ENCODE measurements at places on chromosomes 1 and 21.

DNA sequence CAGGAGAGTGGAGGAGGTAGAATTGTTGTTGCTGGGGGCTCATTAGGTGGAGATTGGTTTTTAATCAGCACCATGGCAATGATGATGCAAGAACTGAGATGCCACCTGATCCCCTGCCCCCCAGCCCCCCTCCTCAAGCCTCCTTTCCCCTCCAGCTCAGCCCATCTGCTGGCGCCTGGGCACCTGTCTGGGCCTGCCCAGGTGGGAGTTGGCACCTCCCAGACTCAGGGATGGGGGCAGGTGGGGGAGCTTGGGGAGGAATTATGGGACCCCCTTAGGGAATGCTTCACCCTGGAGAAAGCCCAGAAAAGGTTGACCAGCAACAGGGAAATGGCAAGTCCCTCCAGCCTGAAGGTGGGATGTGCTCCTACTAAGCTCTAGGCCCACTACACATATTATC lies 1.5 kb upstream of the NHLH1 start:
- DNase-seq = no peak

GRCh38 chr1:116529199-116529631 lies 41.6 kb downstream of the CD58 start:
- no peak for DNase-seq

DNA sequence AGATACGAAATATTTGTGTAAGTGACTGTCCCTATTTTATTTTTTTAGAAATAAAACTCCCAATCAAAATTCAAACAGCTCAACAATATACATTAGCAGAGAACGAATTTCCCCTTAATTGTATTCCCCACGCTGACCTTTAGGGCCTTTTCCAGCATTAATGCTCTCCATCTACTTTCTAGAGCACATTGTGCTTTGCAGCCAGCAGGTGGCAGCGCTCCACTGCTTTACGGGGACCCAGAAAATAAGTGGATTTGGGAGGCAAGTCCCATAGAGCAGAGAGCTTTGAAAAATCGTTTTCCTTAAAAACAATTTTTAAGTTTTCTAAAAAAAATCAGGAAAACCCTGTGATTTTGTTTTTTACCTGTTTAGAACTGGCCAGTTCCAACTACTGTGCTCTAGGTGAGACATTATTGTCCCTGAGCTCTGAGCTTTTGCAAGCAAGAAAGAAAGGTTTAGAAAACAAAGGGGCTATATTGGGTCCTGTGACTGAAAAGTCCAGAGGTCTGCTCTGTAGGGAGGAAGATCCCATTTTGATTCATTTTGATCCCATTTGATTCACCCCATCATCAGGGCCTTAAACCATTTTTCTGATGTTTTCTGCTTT lies 144.4 kb upstream of the ZNF644 start:
- peak; percentile 49 for DNase-seq

DNA sequence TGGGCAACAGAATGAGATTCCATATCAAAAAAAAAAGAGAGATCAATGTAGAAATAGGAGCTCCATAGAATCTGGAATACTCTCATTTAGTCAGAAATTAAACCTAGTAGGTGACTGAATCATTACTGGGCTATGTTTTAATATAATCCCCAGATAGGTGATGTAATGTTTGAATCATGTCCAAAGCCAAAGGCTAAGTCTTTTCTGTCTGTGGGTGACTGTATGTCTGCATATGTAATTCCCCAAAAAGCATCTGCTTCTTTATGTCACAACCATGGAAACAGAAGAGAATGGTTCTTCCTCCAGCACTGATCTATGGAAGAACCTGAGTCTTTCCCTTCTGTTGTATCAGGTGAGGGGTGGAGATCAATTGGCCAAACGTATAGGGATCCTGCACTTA lies 5.8 kb downstream of the LAMC2 start:
- no peak for DNase-seq

DNA sequence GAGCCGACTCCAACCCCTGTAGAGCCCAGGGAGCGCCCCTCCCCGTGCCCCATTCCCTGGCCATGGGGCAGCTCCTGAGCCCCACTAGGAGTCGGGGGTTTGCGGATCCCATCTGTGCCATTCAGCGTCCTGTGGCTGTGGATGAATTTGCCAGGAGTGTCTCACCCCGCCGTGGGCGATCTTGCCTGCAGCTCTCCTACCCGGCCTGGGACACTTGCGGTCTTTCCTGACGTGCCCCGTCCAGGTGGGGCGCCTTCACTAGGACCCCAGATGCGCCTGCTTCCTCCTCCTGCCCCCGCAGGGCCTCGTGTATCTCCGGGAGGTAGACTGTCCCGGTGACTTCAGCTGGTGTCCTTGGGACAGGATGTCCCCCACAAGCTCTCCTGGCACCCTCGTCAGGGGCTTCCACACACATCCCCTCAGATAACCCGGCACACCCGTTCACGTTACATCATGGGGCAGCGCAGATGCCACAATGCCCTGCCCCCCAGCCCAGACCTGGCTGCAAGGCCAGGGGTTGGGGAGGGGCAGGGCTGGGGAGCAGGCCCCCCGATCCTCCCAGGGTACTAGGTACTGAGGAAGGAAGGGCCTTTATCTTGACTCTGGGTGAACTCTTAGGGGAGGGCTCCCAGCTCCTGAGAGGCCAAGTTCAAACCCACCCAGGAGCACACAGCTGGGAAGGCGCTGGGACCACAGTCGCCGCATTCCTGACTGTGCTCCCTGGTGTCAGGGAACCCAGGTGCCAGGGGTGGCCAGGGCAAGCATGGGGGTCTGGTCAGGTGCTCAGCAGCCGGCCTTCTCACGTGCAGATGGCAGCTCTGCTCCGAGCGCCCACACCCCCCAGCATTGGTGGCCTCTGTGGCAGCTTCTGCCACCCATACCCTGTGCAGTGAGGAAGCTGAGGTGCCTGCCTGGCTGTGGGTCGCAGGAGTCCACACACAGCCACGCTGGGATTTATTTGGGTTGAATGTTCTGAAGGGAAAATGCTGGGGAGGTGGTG lies 53.4 kb upstream of the COL6A1 start:
- DNase-seq = no peak

- DNase-seq = no peak
These were observed 64.8 kb downstream of the MYOM3 start for GRCh38 chr1:24047110-24047477.

DNA sequence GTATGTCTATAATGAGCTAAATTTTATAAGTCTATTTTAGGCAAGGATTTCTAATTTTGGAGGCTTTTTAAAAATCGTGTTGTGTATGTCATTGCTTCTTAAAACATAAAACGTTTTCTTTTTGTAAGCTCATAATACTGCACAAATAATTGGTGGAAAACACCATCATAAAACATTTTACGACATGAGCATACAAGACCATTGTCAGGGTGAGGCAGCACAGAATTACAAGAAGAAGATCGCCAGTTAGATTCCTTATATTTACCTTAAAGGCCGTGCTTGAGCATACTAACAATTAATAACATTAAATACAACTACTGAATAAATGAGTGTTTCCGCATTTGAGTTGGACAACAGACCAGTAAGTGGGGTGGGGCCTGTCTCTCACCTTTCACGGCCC lies 19.1 kb upstream of the LMX1A start:
- no peak for DNase-seq

GRCh38 chr1:59564192-59564891 lies 250.4 kb upstream of the HOOK1 start:
- no peak for DNase-seq

DNA sequence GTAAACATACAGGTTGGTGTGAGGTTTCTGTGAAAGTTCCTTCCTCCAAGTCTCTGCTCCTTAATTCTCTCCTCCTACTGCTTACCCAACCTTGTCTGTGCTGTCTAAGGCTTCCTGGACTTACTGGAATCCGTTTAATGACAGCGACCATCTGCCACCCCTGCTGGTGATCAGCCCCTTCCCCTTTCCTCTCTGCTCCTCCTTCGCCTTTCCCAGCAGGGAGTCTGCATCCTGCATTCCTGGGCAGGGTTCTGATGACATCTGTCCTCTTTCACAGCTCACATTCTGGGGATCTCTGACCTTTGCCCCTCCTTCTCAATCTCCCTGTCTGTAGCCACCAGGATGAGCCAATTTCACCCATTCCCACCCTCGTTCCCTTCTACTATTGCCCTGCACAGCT lies 66.5 kb downstream of the KIRREL1 start:
- DNase-seq = no peak

GRCh38 chr1:145980457-145980994 lies 15.9 kb downstream of the TXNIP start:
- no peak for DNase-seq

GRCh38 chr1:87968197-87968955 lies 639.7 kb downstream of the LMO4 start:
- DNase-seq = peak; percentile 6

GRCh38 chr1:40389322-40389803 lies 15.8 kb downstream of the SMAP2 start:
- no peak for DNase-seq

- DNase-seq = no peak
These were observed 94.2 kb downstream of the CACNA1E start for GRCh38 chr1:181577475-181577874.

DNA sequence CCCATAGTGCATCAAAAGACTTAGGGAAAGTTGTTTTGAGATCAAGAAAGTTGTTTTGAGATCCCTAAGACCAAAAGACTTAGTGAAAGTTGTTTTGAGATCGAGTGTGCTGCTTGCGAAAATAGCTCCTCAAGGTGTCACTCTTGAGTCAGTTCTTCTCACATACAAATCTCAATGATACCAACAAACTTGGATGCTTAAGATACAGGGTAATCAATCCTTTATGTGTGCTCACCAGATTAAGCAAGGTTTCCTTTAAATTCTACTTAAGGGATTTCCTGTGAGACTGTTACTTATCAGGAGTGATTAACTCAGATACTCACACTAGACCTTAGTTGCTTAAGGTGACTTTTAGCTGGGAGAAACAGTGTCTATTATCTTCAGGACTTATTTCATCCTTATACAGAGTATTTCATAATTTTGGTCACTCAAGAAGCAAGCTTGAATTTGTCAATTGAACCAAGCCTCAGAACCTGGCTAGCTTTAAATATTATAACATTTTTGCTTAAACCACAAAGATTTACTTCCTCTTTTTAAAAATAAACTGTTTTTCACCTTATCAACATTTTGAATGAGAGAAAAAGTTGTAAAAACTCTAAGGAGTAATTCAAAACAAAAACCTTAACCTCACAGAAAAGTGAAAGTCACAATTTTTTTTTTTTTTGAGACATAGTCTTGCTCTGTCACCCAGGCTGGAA lies 8.0 kb upstream of the RLF start:
- DNase-seq = peak; percentile 16

- DNase-seq = no peak
These were observed 919 bp downstream of the SLAMF6 start for GRCh38 chr1:160522136-160522535.

- no peak for DNase-seq
These were observed 115.1 kb downstream of the RHOU start for GRCh38 chr1:228850141-228851100.

- DNase-seq = no peak
These were observed 386.4 kb downstream of the LMO4 start for GRCh38 chr1:87715052-87715451.

DNA sequence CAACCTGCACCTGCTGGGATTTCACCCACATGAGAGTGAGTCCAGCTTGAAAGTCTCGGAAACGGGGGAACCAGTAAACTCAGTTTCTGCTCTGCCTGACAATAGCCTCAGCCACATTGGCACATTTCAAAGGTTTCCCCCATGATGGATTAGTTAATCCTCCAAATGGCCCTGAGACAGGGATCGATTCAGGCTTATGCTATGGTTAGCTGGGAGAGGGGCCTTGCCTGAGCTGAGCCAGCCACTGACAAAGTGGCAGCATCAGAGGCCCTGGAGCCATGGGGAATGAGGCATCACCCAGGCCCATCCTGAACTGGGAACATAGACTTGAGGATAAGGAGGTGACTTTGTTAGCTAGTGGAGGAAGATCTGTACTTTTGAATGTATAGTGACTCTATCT lies 2.9 kb upstream of the CLSTN1 start:
- no peak for DNase-seq

DNA sequence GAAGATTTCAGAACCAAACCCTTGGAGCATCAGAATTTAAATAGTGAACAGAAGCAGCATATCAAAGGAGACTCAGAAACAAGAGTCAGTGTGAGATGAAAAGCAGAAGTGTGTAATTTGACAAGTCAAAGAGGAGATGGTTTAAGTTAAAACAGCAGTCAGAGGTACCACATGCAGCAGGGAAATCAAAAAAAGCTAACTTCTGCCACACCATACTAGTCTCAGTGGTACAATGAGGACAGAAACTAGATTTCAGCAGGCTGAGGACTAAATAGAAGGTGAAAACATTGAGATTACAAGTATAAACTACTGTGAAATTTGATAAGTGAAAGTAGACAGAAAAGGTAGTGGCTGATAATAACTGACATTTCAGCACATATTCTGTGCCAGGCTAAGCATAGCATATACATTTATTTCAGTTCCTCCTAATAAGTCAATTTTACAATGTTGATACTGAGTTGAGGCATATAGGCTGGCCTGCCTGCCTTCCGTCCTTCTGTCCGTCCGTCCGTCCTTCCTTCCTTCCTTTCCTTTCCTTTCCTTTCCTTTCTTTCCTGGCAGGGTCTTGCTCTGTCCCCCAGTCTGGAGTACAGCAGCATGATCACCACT lies 12.6 kb downstream of the SUCO start:
- no peak for DNase-seq

DNA sequence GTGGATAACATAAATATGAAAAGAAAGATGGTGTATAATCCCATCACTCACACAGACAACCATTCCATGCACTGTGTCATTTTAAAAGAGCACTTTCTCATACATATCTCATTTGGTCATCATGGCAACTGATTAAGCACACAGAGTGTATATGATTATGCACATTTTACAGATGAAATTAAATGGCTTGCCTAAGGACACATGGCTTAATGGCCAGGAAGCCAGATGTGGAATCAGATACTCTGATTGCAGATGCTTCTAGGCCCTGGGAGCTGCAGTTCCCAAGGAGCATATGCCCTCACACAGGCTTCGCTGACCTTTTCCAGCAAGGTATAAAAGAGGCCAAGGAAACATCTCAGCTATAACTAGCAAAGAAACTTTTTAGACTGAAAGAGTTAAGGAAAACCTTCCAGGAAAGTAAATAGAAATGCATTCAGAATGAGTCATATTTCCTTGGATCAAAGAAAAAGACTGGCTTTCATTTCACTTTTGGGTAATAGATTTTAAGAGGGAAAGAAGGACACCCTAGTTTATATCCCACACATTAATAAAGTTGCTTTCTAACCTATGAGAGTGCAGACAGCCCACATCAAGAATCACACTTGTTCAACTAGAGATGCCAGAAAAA lies 19.6 kb upstream of the FAM89A start:
- DNase-seq = no peak

DNA sequence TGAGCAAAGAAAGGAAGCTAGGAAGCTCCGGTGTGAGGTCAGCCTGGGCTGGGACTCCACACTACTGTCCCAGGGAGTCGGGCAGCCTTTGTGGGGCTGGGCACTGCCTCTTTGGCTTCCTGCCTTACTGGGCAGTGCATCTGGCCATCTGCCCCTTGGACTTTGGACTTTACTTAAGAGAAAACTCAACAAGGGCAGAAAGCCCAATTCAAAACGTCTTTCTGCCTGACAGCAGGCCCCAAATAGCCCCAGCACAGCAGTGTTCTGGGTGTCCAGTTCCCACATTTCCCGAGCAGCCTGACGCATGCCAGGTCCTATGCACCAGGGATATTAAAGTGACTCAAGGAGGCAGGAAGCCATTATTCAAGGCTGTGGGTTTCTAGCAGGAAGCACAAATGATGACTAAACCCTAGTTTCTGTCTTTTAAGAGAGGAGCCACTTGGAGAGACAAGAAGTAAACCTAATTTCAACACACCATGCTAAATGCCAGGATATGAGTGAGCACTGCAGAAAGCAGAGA lies 37.9 kb upstream of the EDEM3 start:
- DNase-seq = no peak

All from neural crest cell (in vitro differentiated cells).